Mesothelial cell of epicardium (in vitro differentiated cells): ENCODE measurements at places on chromosomes 1 and 21.

- H3K27ac ChIP-seq = peak overlapping the region; percentile 90
- H3K36me3 ChIP-seq = no peaks in the 10 kb centered on the region
- H3K27me3 ChIP-seq = no peaks in the 10 kb centered on the region
- no peak overlapping the region for H3K4me3 ChIP-seq
- DNase-seq = no peak
Measured at GRCh38 chr1:15799004-15799867, 8.2 kb downstream of the UQCRHL start.

DNA sequence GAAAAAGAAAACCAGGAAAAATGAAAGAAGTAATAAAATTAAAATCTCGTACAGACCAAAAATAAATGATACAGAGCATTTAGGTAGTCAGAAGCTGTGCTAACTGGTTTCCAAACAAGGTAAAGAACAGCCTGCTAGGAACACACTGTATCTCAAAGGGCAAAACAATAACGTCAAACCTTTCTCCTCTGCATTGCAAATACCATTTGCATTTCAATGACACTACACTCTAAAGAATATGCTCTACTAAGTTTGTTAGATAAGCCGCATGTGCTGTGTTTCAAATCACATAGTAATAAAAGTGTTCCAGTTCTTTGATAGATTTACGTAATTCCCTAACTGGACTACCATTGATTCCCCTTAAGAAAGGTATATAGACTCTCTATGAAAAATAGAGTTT is 648.8 kb downstream of the PLA2G4A start:
- H3K4me1 ChIP-seq = peaks cover 10% of the 10 kb centered on the region
- H3K27me3 ChIP-seq = no peaks in the 10 kb centered on the region
- H3K36me3 ChIP-seq = peaks cover 4% of the 10 kb centered on the region
- DNase-seq = no peak
- no peak overlapping the region for H3K4me3 ChIP-seq

DNA sequence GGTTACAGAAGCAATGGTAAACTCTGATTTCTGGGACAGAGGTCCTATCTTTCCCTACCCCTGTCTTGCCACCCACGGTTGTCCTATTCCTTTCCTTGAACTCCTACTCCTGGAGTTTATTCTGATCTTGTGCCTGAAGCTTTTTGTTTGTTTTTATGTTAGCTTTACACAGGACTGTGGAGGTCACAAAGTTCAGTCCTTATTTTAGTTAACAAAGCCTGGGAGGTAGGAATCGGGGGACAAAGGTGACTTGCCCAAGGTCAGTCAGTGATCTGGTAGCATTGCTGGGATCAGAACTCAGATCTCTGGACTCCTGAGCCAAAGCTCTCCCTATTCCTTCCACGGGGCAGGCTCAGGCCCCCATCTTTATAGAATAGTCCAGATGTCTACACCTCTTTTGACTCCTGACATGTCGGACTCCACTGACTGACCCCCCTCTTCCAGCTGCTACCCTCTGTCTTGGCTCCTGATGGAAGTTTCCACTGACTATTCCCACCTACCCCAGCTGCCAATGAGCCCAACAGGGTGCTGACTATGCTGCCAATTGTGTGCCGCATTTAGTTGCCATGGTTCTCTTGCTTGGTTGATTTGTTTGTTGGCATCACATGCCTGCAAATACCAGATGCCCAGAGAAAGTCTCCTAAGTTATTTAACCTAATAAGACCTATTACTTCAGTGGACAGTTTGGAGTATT is 9.9 kb downstream of the F5 start:
- no peak for DNase-seq
- H3K27ac ChIP-seq = no peak overlapping the region
- no peaks in the 10 kb centered on the region for H3K27me3 ChIP-seq
- no peaks in the 10 kb centered on the region for H3K36me3 ChIP-seq
- H3K4me3 ChIP-seq = no peak overlapping the region

- no peak for DNase-seq
- H3K27ac ChIP-seq = no peak overlapping the region
- no peaks in the 10 kb centered on the region for H3K36me3 ChIP-seq
- no peak overlapping the region for H3K4me3 ChIP-seq
- peaks cover 6% of the 10 kb centered on the region for H3K4me1 ChIP-seq
Measured at GRCh38 chr1:7444363-7444762, 326.7 kb upstream of the VAMP3 start.

GRCh38 chr1:172482044-172482443 is 38.2 kb upstream of the PIGC start:
- peak overlapping the region; percentile 78 for H3K27ac ChIP-seq
- H3K27me3 ChIP-seq = no peaks in the 10 kb centered on the region
- no peak for DNase-seq
- no peaks in the 10 kb centered on the region for H3K36me3 ChIP-seq
- H3K4me1 ChIP-seq = peaks cover 82% of the 10 kb centered on the region

- H3K4me1 ChIP-seq = no peaks in the 10 kb centered on the region
- H3K36me3 ChIP-seq = peaks cover 3% of the 10 kb centered on the region
- no peak overlapping the region for H3K4me3 ChIP-seq
Measured at GRCh38 chr21:43571976-43572375, 87.3 kb downstream of the HSF2BP start.

- peaks cover 7% of the 10 kb centered on the region for H3K36me3 ChIP-seq
- H3K4me1 ChIP-seq = peaks cover 21% of the 10 kb centered on the region
- H3K27me3 ChIP-seq = no peaks in the 10 kb centered on the region
- H3K27ac ChIP-seq = no peak overlapping the region
- no peak for DNase-seq
Measured at GRCh38 chr1:94678202-94678848, 136.8 kb upstream of the F3 start.
